ENCODE measurements at places on chromosomes 2 and 18. TPM values are rescaled to one million over a fixed set of nuclear protein-coding genes. Genes with fewer than 3 reads are reported as not detected.

The MRPS9 gene
- 73.6 TPM for total RNA-seq

The BABAM2 gene
- 21.0 TPM for total RNA-seq

- DNase-seq, result no peak
Observed at GRCh38 chr2:236862526-236862925, 223.2 kb upstream of the COPS8 start.

The FOXI3 gene
- total RNA-seq, result 13.5 TPM

GRCh38 chr2:2887772-2888387, 489.7 kb downstream of the EIPR1 start:
- no peak for DNase-seq

The RIT2 gene
- total RNA-seq, result 1.4 TPM

The SGO2 gene
- total RNA-seq, result 29.9 TPM

The UPP2 gene
- not detected for total RNA-seq

The MPP4 gene
- not detected for total RNA-seq

DNA sequence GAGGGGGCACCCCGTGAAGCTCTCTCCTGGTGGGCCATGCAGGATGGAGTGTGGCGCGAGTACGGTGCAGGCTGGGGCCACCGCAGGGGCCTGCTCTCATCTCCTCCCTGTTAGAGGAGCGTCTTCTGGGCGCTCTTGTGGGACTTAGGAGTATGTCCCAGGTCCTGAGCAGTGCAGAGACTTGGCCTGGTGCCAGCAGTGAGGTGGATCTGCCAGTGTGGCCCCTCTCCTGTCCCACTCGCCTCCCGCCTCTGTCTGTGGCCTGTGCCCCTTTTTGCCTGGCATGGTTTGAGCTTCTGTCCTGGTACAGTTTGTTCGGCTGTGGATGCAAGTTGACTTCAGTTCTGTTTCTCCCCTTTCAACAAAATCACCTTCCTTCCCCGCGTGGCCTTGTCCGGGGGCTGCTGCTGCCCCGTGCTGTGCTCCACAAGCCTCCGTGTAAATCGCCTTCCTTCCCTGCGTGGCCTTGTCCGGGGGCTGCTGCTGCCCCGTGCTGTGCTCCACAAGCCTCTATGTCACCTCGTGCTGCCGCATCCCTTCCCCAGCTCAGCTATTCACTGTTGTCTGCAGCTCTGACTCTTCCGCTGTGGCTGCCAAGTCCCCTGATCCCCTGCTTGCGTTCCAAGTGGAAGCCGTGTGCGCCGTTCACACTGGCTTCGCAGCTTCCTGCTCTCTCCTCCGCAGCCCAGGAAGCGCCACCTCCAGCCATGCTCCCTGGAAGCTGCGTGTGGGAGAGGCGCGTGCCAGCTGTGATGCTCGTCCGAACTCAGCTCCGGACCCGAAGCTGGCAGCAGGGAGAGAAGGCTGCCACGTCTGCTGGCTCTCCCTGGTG, 13.7 kb downstream of the LDLRAD4 start:
- DNase-seq, result no peak

The DSC3 gene
- total RNA-seq, result 2.1 TPM

The ASIC4 gene
- total RNA-seq, result 0.79 TPM

- no peak for DNase-seq
Observed at GRCh38 chr2:38207168-38207567, 131.2 kb upstream of the CYP1B1 start.

DNA sequence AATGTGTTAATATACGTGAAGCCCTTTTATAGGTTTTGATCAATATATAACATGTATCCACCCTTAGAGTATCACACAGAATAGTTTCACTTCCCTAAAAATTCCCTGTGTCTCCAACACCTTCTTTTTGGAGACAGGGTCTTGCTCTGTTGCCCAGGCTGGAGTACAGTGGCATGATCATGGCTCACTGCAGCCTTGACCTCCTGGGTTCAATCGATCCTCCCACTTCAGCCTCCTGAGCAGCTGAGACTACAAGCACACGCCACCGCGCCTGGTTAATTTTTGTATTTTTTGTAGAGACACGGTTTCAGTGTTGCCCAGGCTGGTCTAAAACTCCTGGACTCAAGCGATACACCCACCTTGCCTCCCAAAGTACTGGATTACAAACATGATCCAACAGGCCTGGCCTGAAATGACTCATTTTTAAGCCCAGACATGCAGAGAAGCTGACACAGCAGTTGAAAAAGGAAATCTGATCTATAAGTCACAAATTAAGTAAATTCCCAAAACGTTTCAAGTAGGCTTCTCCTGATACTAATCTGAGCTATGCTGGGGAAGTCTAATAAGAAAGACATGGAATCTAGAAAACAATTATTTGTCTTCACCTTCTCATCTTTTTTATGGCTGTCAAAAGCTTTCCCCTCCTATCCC, 2.9 kb downstream of the DUSP11 start:
- no peak for DNase-seq

The LBX2 gene
- 1.8 TPM for total RNA-seq

GRCh38 chr2:175275539-175275938, 94.0 kb upstream of the ATP5MC3 start:
- DNase-seq, result no peak

DNA sequence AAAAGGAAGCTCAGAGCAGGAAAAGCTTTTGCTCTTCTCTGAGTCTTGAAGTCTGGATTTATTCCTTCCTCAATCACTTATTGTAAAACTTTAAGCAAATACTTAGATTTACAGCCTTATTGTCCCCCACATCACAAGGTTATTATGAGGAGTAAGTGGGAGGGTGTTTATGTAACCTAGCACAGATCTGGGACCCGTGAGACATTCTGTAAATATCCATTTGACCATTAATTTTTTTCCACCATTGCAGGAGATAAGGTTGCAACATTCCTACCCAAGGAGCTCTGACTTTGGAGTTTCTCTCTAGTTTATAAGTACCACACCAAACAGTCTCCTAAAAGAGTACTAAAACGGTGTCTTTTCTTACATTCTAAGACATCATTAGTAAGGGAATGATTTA, 52.1 kb upstream of the CTIF start:
- no peak for DNase-seq

The ITPRIPL1 gene
- 17.3 TPM for total RNA-seq

The SNORC gene
- 3.4 TPM for total RNA-seq

DNA sequence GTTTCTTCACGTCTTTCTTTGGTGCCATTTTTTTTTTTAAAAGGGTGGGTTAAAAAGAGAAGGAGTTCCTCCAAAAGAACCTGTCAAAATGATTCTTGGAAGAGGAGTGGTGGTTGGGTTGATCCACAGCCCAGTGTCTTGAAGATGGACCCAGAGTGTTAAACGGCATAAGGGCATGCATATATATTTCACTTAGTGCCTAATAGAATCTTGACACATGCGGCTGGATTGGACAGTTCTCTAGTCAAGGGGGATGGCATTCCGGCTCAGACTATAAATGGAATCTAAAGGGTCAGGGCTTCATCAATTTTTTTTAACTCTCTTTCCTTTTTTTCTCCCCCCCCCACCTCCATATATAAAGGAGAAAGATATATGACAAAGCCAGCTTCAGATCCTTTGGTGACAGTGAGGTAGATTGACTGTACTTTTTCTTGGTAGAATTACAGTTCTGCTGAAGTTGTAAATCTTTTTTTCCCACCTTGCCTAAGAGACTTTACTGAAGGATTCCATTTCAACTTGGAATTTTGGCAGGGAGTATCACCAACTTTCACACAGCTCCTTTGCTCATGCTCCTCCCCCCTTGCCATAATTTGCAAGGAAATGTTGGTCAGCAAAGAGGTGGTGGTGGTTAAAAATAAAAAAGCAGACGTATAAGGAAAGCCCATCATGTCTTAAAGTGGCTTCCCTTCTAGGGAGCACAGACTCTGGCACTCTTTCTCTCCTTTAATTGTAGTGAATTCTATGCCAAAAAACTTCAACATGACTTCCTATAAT, at the start of gene MYL1:
MYL1 (minus strand) TSS at position 160 of the 774 bp plus-strand sequence; CDS start at position 28, 132 bp downstream.
- DNase-seq, result no peak

The NAT8 gene
- not detected for total RNA-seq

The NDUFV2 gene
- total RNA-seq, result 165 TPM

All from WTC11 (cell line).